AG04450 (cell line): ENCODE measurements at places on chromosomes 2 and 18.

DNA sequence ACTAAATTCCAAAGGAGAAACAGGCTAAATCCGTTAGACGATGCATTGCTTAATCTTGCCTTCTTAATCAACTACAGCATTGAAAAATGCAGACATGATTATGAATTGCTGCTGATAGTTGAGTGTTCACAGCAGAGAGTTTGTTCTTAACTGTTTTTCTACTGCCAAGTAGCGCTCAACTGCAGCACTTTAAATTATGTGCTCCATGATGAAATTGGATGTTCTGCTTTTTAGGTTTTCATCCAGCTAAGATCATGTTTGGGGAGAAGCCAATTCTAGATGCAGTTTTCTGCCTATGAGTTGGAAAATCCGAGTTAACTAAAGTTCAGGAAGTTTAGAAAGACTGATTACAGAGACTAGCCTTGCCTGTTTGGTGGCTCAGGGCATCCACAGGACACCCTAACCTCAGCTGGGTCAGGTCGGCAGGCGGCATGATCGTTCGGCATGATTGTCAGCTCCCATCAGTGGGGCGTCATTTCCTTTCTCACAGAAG, 119.4 kb upstream of the PIEZO2 start:
- no peak for DNase-seq

- DNase-seq = no peak
Measured at GRCh38 chr2:205911306-205911705, 174.7 kb downstream of the INO80D start.

GRCh38 chr18:56377231-56377630, 261.2 kb downstream of the TXNL1 start:
- DNase-seq = no peak

- no peak for DNase-seq
Measured at GRCh38 chr2:112614201-112614840, 29.9 kb downstream of the CHCHD5 start.

- DNase-seq = no peak
Measured at GRCh38 chr2:73091164-73091563, 19.7 kb upstream of the SFXN5 start.
